ENCODE measurements at places on chromosomes 2 and 18.

DNA sequence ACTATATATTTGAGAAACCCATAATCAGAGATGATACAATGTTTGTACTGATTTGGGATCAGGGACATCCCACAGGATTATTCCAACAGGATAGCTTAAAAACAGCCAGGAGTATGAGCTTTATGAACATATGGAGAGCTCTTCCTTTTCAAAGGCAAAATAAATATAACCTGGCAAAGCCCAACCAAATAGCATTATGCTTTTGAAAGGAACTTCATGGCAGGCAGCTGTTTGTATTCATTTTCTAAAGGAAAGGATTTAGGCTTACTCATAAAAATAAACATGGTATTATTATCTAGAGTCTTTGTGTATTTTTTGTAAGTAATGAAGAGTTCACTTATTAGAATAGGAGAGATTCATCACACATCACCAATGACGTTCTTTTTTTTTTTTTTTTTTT is 44.4 kb downstream of the CCDC195 start:
- no peak for DNase-seq

- peak; percentile 48 for DNase-seq
Measured at GRCh38 chr2:11155381-11156035, at the start of gene SLC66A3. SLC66A3 (plus strand) TSS chr2:11155467; CDS start chr2:11155547, 80 bp downstream.

DNA sequence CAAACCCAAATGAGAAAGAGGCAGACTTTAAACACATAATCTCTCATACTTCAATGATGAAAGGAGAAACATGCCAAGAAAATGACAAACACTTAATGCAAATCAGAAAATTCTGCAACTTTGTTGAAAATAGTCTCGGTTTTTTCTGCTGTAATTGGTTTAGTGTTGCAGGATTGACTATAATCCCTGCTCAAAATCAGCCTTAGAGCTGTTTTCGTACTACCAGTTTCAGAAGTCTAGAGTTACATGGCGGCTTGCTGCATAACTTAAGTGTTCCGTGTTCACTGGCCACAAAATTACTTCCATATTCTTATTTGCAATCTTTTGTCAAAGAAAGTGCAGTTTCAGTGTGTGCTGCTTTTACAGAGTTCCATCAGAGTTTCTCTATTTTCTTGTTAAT is 48.9 kb upstream of the ITGAV start:
- DNase-seq, result no peak

DNA sequence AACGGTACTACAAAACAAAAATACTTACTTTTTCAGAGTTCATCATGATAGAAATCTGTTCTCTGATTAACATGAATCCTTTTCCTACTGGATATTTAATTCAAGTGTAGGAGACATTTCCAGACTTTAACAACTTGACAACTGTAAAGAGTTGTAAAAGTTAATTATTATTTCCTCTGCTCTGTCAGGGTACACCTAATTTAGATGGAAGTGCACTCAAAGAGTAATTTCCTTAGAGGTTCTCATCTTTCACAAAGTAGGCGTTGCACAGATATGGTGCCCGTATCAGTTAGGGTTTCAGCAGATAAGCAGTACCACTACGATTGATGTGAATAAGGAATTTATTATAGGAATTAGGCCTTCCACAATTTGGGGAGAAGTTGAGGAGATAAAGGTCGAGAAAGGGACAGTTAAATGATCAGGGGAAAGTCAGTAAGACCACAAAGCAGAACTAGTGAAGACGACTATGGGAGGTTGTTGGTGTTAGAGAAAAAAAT is 16.2 kb upstream of the PDE11A start:
- no peak for DNase-seq

DNA sequence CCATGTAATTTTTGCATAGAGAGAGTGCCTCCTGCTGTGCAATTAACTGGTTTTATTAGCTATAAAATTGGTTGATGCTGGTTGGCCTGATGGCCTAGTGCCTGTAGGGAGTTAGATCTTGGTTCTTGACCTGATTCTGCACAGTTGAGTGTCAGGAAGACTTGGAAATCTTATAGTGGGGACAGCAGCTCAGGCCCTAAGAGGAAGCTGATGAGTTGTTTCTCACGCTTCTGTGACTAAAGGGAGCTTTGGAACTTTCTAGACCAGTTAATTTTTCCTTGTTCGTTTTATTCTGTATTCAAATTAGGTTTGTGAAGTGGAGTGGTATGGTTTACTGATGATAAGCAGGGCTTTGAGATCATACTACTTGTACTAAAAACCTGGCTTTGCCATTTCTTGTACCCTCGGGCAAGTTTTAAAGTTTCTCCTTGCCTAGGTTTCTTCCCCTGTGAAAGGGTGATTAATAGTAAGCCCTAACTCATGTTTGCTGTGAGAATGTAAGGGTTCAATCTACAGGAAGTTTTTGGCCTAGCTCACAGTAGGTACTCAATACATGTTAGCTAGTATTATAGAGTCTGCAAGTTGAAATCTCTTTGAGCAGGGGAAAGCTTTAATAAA is 82.1 kb downstream of the MAP3K20 start:
- DNase-seq, result no peak

GRCh38 chr2:223494942-223495341 is 107.2 kb downstream of the SCG2 start:
- peak; percentile 20 for DNase-seq

DNA sequence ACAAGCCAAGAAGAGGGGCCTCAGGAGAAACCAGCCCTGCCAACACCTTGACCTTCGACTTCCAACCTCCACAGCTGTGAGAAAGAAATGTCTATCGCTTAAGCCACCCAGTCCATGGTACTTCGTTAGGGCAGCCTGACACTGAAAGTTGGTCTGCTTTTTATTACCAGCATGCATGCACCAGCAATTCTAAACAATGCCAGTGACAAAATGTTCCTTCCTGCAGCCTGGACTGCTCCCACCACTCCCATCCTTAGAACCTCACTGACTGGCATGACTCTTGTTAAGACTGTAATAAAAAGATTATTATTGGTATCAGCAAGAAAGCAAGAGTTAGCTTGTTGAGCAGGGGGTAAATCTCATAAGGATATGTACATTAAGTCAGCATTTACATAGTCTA is 33.6 kb downstream of the TMEM177 start:
- no peak for DNase-seq

DNA sequence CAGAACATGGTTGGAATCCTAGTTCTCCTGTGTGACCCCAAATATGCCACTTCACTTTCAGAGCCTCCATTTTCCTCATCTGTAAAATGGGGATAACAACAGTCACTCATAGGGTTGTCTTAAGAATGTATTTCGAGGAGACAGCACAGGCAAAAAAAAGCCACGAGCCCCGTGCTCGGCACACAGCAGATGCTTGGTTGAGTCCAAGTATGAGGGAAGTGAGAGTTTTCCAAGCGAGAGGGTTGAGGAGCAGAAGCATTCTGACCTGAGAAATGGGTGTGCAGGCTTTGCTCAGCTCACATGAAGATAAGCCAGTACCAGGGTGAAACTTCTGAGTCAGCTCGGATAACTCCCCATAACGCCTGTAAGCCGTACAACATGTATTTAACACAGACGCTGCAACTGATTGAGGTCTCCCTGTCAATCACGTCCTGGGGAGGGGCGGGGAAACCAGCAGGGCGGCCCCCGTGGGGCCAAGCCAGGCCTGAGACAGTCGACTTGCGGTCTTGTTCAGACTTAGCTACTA is 23.0 kb upstream of the ODC1 start:
- DNase-seq, result no peak

DNA sequence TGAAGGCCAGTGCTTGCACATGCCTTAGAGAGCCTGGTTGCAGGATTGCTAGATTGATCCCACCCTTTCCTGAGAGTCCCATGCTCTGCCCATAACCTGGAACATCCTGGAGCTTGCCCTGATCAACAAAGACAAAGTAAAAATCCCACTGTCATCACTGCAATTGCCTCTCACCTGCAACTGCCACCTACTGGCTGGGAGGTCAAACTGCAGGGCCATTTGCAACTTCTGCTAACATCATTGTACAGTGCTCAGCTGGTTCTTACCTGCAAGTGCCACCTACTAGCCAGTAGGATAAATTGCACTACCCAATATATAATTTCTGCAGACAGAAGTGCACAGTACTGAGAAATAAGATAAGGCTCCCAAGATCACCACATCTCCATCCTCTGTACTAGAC is 947.5 kb downstream of the CPS1 start:
- no peak for DNase-seq

GRCh38 chr2:30393510-30393909 is 53.5 kb upstream of the LCLAT1 start:
- no peak for DNase-seq

GRCh38 chr2:64930258-64930671 is 58.9 kb upstream of the SLC1A4 start:
- no peak for DNase-seq

GRCh38 chr2:241111440-241111805 is 9.3 kb upstream of the MTERF4 start:
- no peak for DNase-seq

GRCh38 chr2:41595240-41595639 is 452.6 kb upstream of the PKDCC start:
- DNase-seq, result no peak

GRCh38 chr2:15560140-15560987 is 770 bp downstream of the NBAS start:
- no peak for DNase-seq

- DNase-seq, result no peak
Measured at GRCh38 chr2:101305035-101305434, 3.5 kb downstream of the RNF149 start.

DNA sequence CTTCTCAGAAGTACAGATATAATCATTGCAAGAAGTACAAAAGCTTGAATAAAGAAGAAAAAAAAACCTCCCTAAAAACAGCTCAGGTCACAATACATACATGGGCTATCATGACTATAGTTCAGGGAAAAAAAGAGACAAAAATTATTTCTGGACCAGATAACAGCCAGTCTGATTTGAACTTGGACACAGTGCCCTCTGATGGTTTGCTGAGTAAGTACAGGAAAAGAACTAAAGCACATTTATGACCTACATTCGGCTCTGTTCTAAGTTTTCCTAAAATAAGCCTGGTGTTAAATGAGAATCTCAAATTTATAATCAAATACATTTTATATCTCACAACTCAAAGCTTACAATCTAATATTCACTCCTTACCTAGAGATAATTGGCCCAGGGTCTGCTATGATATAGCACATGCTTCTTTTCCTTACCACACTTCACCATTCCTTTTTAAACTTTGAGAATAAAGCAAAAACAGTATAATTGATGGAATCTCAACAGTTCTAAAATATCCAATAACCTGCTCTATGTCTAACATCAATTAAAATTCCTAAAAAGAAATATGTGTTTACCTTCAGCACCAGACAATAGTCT is 81.1 kb downstream of the RAPH1 start:
- DNase-seq, result no peak

DNA sequence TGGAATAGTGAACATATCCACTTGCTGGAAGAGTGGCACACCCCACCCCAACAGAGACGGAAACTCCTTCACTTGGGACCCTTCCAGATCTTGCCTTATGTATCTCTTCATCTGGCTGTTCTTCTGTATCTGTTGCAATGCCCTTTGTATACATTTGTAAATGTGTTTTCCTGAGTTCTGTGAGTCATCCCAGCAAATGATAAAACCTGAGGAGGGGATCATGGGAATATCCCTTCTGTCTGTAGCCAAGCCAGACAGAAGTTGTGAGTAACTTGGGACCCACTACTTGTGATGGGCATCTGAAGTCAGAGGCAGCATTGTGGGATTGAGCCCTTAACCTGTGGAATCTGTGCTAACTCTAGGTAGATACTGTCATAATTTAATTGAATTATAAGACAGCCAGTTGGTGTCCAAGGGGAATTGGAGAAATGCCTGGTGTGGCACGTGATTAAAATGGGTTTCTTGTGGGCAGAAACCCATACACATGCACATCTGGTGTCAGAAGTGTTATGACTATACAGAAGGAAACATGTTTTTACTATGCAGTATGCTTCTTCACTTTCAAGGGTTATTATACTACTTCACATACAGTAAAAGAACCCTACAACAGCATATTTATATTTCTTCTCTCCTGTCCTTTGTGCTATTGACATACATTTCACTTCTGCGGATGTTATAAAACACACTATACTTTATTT is 32.3 kb upstream of the TMEM247 start:
- no peak for DNase-seq

GRCh38 chr2:84972207-84972783 is 1.3 kb downstream of the KCMF1 start:
- DNase-seq, result no peak
